Fibroblast of upper back skin (primary cell): ENCODE measurements at places on chromosomes 16 and 17.

GRCh38 chr17:60102632-60103096, 23.9 kb upstream of the HEATR6 start:
- peak; percentile 55 for DNase-seq

GRCh38 chr16:52515068-52515671, 31.8 kb downstream of the TOX3 start:
- DNase-seq = no peak

GRCh38 chr17:69047368-69048263, 13.1 kb downstream of the ABCA9 start:
- DNase-seq = peak; percentile 64

GRCh38 chr17:41540921-41541625, 13.0 kb upstream of the KRT19 start:
- DNase-seq = no peak

GRCh38 chr16:874366-875181, 74.0 kb upstream of the GNG13 start:
- DNase-seq = no peak

DNA sequence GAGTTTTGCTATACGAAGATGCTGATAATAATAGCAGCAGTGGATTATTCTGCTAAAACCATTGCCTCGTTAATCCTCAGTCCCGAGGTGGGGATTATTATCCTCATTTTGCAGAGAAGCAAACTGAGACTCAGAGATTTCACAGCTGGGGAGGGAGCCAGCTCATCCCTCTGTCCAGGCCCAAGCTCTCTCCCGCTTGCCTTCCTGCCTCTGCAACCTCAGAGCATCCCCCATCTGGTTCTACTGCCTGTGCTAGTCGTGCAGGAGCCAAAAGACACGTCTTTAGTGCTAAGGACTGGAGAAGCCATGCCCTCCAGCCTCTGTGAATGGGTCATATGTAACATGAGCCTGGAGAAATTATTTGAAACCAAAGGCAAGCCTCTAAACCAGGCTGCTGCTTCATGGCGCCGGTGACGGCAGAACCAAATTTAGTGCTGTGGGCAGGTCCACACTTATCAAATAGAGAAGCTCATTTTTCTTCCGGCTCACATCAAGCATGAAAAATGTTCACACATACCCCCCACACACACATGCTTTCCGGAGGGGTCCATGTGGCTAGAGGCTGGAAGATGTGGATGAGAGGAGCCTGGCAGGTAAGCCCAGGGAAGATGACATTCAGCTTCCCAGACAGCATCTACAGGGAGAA, 13.5 kb downstream of the MAPT start:
- DNase-seq = no peak

DNA sequence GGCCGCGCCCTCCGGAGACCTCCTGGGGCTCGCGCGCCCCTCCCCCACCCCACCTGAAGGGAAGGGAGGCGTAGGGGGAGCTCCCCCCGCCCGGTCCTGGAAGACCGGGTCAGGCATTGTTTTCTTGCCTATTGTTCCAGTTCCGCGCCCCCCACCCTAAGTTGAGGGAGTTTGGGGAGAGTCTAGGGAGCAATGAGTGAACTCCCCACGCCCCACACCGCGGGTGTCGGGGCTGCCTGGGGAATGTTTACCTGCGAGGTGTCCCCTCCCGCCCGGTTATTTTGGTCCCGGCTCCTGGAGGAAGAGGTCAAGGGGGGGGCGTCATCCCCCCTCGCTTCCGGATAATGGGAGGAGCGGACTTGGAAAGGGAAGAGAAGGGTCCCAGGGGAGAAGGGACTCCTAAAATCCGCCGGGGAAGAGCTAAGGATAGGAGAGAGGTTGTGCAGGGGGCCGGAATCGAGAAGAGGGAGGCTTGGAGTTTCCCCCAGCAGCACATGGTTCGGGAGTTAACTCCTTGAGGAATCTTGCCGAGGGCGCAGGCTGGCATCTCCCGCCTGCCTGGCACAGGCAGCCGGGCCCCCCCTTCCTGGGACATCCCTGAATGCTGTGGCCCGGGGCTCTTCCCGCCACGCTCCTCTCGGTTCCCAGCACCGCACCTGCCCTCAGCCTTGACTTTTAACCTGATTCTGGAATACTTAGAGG, 881 bp downstream of the MLLT6 start:
- DNase-seq = no peak

GRCh38 chr17:50638966-50639713, 4.5 kb downstream of the ABCC3 start:
- DNase-seq = peak; percentile 99

DNA sequence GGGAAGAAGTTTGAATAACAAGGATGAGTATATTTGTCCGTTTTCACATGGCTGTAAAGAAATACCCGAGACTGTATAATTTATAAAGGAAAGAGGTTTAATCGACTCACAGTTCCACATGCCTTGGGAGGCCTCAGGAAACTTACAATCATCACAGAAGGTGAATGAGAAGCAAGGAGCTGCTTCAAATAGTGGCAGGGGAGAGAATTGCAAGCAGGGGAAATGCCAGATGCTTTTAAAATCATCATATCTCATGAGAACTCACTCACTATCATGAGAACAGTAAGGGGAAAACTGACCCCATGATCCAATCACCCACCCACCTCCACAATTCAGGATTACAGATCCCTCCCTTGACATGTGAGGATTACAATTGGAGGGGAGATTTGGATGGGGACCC, 212.8 kb upstream of the CDH8 start:
- no peak for DNase-seq

DNA sequence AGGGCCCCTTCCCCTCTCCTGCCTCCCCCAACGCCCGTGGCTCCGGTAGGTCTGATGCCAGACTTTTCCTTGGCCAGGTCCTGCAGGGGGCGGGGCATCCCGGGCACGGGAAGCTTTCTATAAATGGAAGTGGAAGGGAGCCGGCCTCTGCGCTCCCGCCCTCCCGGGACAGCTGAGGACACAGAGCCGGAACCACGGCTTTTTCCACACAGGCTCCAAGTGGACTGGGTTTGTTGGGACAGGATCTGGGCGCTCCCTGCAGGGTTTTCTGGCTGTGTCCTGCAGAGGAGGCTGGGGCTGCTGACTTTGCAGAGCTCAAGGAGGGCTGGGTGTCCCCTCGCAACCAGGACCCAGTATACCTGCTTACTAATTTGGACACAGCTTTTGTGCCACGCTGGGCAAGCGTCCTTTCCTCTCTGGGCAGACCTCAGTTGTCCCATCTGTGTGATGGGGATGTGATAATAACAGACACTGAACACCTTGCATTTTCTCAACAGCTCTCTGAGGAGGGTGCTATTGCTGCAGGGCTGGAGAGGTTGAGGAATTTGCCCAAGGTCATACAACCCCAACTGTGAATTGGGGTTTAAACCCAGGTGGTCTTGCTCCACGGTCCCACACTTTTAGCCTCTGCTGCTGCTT, 1.8 kb downstream of the TNS4 start:
- peak; percentile 62 for DNase-seq

DNA sequence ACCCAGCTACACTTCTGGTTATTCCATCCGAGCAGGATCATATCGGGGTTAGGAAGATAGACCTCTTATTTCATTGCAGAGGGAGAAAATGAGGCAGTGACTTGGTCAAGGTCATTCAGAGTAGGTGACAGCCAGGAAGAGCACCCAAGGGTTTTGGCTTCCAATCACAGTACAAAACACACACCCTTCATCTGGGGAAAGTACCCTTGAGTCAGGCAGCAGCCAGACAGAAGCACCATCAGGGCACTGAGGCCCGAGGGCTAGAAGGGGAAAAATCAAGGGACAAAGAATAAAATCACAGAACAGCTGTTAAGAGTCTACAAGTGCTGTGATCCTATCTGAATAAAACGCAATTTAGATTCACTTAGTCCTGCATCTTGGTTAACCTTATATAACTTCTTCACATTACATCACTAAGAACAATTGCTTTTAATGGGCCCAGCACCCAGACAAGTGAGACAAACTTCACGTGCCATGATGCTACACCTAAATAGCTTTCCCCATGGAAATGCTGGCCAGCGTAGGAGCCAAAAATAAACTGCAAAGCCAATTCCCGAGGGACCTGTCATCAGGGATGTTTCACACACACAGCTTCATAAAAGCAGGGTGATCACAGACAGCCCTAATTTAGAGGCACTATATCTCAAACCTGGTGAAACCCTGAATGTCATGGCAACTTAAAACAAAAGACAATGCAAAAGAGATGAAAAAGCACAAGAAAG, 4.9 kb downstream of the UBE2O start:
- DNase-seq = peak; percentile 32

DNA sequence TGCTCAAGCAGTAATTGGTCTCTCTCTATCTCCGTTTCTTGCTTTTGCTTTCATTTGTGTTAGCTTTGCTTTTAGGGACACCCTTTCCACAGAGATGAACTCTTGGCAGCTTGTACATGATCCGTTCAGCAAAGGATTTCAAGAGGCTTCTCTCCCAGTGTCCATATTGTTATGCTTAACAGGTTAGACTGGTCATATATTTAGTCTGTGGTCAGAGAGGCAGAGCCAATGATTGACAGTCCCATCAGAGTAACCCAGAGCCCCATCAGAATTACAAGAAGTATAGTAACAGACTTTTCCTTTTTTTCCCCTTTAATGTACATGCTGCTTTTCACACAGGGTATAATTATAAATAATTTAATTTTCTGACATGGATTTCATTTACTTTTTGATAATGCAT, 34.4 kb downstream of the GDPD1 start:
- no peak for DNase-seq
